Hematopoietic multipotent progenitor cell treated with erythropoietin and hydrocortisone succinate and interleukin-3 and kit ligand, for 6 days (in vitro differentiated cells): ENCODE measurements at places on chromosomes 1 and 21.

- no peak for DNase-seq
Observed at GRCh38 chr1:38941527-38942019, at the start of gene RHBDL2. Gene RHBDL2, minus strand, starts transcription at chr1:38941830. Its CDS starts 22,618 bp downstream, at chr1:38919212.

GRCh38 chr21:43835861-43836260 is 29.2 kb upstream of the AGPAT3 start:
- DNase-seq, result no peak

DNA sequence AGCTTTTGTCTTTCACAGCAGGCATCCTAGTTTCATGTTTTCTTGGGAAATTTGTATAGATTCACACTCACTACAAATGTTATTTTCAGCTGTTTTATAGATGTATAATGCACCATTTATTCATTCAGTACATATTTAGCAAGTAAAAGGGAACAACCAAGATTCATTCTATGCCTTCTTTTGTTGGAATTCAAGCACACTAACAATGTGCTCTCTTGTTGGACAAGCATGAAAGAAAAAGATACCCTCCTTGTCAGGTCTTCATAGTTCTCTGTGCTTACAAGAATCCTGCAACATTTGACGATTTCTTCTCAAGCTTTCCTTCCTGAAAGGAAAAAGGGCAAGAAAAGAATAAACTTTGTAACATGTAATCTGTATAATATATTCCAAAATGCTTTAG is 456.0 kb downstream of the USP25 start:
- no peak for DNase-seq

DNA sequence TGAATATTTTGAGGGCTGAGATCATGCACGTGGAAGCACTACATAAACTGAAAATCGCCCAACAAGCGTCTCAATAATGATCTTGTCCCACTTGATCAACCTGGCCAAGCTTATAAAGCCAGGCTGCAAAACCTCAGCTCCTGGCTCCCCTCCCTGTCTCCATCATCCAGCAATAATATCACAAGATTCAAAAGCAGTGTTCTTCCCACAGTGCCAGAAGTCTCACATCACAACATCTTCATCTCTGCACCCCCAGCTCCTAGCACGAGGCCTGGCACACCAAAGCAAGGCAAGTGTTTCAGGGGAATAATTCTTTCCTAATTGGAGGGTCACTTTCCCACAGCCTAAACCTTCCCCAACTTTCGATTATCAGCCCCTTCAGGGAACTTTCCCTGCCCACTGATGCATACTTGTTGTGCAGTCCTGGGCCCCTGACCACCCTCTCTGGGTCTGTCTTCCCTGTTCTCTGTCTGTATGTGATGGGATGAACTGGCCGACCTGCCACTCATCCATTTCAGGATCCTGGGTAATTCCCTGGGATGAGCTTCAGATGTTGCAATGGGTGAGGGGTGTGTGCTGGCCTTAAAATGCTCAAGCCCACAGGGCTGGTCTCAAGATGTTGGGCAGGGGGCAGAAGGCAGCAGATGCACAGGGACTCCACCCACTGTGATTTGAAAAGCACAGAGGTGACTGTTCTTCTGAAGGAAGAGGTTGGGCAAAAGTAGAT is 129.0 kb downstream of the DMRTB1 start:
- DNase-seq, result no peak

DNA sequence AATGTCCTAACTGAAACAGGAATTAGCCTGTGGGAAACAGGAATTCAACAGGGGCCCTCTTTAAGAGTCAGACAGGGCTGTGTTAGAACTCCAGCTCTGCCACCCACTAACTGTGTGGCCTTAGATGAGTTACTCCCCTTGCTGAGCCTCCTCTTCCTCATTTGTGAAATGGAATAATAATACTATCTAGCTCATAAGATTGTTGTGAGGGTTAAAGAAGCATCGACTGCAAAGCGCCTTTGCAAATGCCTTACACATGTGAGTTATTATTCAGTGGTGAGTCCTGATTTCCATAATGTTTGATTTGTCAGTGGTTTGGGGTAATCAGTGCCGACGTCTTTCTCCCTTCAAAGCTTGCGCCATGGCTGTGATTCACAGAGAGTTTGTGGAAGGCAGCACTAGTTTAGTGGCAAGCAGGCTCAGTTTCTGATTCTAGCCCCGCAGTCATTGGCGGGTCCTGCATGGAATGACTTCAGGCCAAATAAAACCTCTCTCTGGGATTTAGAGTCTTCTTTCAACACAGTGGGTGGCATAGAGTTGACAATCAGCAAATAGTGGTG is 388.5 kb downstream of the PLPP3 start:
- no peak for DNase-seq

- no peak for DNase-seq
Observed at GRCh38 chr1:213987422-213987926, 299 bp upstream of the PROX1 start.

- DNase-seq, result no peak
Observed at GRCh38 chr1:243712242-243712641, 137.8 kb downstream of the AKT3 start.

GRCh38 chr1:53735681-53736080 is 3.3 kb downstream of the GLIS1 start:
- DNase-seq, result no peak

GRCh38 chr1:3072391-3073185 is 3.6 kb downstream of the PRDM16 start:
- DNase-seq, result no peak

DNA sequence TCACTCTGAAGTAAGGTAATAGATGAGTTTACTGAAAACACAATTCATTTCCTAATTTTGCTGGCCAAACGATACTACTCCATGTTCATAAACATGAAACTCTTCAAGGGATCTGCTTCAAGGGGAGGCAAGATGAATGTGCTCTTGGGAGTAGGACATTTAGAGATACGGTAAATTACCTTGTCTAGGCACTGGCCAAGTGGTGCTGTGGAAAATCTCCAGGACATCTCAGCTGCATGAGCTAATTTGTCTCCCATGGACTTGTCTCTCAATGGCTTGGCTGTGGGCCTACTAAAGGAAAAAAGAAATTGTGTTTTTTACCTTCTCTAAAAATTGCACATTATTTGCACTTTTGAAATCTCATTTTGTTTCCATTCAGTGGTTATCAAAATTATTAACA is 780.6 kb downstream of the LTN1 start:
- no peak for DNase-seq

- no peak for DNase-seq
Observed at GRCh38 chr1:31583995-31584868, 7.9 kb downstream of the TINAGL1 start.
